Activated T-cell treated with anti-CD3 and anti-CD28 coated beads for 4 hours (primary cell): ENCODE measurements at places on chromosomes 1 and 21.

- no peak for DNase-seq
These were observed 8.8 kb downstream of the PGLYRP4 start for GRCh38 chr1:153339802-153340201.

GRCh38 chr1:110249256-110249655 lies 39.1 kb downstream of the KCNC4 start:
- no peak for DNase-seq

GRCh38 chr1:151944126-151944856 lies 35.0 kb upstream of the THEM4 start:
- no peak for DNase-seq

DNA sequence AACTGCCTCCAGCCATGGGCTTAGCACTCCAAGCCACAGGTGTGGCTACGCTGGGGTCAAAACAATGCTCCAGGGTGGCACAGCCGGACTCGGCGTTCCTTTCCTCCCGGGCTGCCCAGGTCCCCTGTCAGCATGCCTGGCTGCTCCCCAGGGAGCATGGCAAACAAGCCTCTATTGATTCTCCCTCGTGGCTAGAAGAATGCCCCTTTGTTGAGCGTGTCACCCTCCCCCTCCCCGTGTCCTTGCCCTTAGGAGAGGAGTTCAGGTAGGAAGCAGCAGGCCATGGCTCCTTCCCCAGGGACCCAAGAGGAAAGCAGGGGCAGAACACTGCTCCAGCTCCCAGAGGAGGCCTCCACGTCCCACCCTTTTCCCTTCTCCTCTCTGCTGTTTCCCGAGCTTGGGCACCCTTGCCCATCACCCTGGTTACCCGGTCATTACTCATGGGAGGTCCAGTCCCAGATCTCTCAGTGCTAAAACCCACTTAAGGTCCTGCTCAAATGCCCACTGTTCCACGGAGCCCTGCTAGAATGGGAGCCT lies 57.4 kb upstream of the CITED4 start:
- DNase-seq: no peak

DNA sequence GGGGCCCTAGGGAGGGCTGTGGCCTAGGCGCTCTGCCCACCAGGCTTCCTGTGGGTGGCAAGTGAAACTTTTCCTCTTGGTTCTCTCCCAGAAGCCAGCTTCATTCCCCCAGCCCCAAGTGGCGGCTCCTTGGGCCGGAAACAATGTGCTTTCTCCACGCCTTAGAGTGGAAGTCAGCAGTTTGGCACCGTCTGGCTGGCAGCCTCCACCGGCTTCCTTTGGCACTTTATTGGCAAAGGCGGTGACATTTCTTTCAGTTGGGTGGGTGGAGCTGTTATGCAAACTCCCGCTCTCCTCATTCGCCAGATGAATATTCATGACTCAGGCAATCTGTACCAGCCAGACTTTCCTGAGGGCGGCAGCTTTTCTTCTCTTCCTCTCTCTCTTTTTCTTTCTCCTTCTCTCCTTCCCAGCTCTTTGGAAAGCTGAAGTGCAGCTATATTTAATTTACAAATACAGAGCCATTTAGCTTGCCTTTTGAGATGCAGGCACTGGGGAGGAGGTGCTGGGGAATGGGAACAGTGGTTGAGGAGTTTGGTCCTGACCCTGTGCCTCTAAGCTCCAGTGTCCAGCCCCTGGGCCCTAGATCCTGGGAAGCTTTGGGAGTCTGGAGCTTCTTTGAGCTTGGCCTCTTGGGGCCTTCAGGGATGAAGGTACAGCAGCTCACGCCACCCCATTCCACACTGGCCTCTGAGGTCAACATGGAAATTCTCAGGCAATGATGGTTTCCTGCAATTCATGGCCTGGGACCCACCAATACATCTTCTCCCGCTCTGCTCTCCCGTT lies 67.8 kb upstream of the POU3F1 start:
- DNase-seq: no peak

- DNase-seq: no peak
These were observed 42.1 kb downstream of the TMCO4 start for GRCh38 chr1:19757641-19758040.

- DNase-seq: no peak
These were observed 112.6 kb upstream of the PKN2 start for GRCh38 chr1:88571506-88571905.

- DNase-seq: no peak
These were observed 5.4 kb upstream of the USF1 start for GRCh38 chr1:161051219-161051618.

- DNase-seq: no peak
These were observed 19.2 kb upstream of the RCAN3 start for GRCh38 chr1:24483441-24483840.

- no peak for DNase-seq
These were observed 243.8 kb downstream of the MATN1 start for GRCh38 chr1:30479575-30479974.

DNA sequence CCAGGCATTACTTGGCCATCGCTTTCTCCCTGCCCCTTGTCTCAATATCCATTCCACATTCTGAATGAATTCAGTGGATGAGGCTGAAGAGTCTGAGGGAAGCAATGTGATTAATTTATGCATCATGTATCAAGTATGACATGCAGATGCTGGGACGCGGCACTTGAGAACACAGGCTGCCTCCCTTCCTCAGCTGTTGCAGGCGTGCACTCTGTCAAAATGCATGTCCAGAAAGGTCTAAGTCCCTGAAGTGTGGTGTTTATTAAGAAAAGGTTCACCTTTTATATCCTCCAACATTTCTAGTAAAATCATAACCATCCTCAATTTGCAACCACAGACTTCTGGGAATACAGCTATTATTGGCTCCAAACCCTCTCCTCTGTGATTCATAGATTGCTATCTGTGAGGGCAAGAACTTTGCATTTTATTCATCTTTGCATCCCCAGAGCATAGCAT lies 22.6 kb upstream of the RAB3GAP2 start:
- no peak for DNase-seq

- no peak for DNase-seq
These were observed 126.3 kb upstream of the TMPRSS2 start for GRCh38 chr21:41634211-41634694.

DNA sequence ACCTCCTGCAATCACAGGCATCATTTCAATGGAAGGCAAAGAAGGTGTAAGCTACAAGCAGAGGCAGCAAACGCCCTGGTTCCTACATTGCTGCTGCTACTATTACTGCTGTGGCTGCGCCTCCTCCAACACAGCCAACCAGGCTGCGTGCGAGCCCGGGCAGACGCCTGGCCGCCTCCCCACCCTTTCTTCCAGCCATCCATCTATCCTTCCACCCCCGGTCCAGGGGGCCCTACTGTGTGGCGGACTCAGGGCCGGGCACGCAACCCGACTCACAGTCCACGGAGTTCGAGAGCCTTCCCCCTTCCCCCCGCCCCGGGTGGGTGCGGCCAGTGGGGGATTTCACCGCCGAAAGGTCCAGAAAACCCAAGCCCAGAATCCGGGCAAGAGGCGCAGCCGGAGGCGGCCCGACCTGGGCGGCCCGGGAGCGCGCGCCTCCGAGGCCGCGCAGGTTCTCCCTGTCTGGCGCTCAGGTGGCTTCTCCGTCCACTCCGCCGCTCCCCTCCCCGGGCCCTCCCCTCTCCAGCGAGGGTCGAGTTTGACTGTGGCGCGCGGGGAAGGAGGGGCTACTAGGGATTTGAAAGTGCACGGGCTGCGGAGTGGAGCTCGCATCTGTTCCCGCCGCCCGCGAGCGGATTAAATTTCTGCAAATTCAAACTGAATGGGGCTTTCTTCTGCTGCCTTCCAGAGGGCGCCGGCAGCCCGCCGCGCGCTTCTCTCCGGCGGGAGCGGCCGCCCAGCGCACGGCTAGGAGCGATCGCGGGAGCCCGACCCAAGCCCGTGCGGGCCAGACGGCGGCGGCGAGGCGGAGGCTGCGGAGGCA lies at the start of gene HUNK:
Gene HUNK, plus strand, starts transcription at position 569 of the 823 bp plus-strand sequence. CDS start 655 bp downstream, outside the sequence.
- no peak for DNase-seq

GRCh38 chr21:35338881-35339632 lies 290.0 kb upstream of the RUNX1 start:
- DNase-seq: no peak

DNA sequence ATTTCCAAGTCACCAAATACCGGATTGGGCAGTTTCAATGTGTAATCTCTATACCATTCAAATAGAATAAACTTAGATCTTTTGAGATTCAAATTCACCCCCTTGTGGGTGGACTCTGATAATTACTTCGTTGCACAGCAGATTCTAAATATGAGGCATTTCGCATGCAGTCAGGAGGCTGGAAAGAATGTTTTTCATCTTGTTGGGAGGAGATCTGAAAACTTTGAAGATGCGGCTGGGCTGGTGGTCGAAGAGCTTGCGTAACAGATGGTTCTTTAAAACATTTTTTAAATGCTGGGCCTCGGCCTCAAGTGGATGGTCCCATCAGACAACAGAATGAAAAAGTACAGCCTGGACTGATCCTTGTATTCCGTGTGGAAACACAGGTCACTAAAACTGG lies 10.4 kb downstream of the NR5A2 start:
- no peak for DNase-seq
